Activated gamma-delta T cell treated with anti-CD3 and anti-CD28 coated beads, Interleukin-2, amount 50 U/mL, for 16 hours (primary cell): ENCODE measurements at places on chromosomes 3 and 15.

- no peak for DNase-seq
Observed at GRCh38 chr3:114450008-114450596, 156.3 kb downstream of the TIGIT start.

- no peak for DNase-seq
Observed at GRCh38 chr15:48641416-48641815, 4.1 kb downstream of the FBN1 start.

- no peak for DNase-seq
Observed at GRCh38 chr3:57127891-57128518, 37.1 kb downstream of the IL17RD start.

DNA sequence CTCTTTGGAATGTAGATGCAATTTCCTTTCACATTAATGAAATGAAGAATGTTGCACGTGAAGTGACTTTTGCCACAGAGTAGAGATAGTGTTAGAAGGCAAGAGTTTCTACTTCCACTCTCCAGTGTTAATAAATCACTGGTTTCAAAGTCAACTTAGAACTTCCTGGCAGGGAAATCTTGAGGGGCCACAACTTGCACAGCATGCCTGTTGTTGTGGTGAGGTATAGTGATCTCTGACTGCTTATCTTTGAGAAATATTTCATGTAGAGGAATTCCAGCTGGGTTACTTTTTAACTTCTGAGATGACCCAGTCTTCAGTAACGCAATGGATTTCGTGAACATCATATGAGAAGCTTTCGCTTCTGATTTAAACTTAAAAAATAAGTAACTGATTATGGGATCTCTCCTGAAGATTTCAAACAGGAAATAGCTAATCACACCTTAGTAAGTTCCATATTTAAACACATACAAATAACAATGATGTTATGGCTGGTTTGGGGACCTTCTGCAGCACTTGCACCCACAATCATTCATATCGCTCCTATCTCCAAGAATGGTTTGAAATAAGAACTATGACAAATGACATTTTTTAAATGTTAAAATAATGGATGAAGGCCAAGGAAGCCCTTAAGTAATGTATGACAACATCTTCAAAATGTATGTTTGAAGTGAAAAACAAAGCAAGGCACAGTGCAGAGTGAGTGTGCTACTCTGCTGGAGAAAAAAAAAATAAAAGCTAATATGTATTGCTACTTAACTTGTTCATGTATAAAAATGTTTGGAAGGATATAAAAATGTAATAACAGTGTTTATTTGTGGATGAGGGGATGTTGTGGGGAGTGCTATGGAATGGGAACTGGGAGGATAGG, 726.5 kb upstream of the NECTIN3 start:
- DNase-seq = no peak

DNA sequence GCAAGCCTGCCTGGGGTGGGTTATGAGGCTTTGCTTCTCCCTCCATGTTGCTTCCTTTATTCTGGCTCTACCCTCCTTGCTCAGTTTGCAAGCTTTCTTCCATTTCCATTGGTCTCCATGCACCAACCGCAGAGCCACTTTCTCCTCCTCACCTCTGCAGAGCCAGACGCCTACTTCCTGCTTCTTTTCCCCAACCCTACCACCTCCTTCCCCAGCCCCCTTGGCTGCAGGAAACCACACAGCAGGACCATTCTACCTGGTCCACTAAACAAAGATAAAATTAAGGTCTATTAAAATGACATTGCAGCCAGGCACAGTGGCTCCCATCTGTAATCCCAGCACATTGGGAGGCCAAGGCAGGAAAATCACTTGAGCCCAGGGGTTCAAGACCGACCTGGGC, 10.0 kb upstream of the CAV3 start:
- DNase-seq = no peak

DNA sequence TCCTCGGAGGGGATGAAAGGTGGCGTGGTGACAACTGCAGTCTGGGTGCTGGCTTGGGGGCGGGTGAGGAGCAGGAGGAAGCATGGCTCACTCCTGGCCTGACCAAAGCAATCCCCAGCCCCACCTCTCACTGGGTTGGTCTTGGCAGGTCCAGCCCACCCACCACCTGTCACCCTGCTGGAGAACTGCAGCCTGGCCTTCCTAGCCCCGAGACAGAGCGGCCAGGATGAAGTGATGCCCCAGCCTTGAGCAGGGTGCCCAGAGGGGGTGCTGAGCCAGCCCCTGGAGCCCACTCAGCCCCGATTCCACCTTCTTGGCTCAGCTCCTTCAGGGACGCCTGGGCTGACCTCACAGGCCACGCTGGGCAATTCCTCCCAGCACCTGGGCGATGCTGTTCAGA, 89.9 kb downstream of the IQSEC1 start:
- no peak for DNase-seq

DNA sequence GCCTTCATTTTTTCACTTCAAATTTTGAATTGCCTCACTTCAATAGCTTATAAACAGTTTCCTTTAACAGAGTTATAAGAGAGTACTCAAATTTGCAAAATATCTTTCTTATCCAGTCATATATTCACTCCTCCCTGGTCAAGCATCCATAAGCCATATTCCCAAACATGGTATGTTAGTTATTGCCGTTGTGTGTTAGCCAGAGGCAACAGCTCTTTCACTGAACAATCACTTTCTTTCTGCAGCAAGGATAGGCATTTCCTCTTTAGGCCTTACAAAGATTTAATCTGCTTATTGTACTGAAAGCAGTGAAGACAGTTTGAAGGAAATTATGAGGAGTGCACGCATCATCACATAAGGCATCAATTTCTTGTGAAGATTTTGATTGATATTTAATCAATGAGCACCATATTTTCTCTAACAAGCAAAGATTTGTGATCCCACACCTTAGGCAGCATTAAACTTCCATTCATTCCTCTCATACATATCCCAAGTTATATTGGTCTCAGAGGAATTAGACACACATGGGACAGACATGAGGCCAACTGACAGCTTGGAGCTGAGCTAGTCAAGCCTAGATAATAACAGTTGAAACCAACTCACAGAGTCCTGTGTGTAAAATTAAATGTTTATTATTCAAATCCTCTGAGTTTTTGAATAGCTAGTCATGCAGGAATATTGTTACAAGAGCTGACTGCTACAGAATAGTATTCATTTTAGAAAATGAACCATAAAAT, 80.0 kb upstream of the EPHA6 start:
- DNase-seq = no peak

DNA sequence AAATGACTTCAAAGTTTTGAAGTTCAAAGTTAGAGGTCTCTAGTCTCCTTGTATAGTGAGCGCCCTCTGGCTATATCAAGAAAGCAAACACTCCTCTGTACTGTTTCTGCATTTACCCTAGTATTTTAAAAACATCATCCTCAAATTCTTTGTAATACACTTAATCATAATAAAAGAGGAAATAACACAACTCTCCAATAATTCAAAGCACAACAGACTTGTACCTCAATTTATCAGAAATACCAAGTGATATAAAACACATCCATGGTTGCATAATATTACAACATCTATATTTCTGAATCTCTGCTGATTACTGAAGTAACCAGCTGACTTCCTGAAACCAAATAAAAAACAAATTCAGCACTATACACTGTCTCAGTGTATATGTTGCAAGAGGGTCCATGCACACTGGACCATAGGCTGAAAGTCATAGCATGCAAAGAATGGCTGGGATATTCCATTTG, 12.5 kb downstream of the PLOD2 start:
- no peak for DNase-seq

DNA sequence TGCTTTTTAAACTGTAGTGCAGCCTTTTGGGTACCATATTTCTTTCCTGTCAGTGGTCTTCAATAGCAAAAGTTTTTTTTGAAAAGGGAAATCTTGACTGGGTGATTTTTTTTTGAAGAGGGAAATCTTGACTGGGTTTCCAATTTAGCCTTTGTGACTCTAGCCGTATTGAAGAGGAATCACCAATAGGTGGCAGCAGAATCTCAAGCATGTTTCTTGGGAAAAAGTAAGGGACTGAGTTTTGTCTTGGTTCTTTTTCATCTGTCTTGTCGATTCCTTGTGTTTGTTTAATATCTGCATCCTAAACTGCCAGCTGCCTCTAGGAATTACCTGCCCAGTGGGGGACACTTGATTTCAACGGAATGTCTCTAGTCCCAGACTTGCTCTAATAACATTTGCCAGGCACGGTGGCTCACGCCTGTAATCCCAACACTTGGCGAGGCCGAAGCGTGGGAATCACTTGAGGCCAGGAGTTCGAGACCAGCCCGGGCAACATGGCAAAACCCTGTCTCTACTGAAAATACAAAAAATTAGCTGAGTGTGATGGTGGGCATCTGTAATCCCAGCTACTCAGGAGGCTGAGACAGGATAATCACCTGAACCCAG, 89.2 kb downstream of the RBPMS2 start:
- DNase-seq = no peak

DNA sequence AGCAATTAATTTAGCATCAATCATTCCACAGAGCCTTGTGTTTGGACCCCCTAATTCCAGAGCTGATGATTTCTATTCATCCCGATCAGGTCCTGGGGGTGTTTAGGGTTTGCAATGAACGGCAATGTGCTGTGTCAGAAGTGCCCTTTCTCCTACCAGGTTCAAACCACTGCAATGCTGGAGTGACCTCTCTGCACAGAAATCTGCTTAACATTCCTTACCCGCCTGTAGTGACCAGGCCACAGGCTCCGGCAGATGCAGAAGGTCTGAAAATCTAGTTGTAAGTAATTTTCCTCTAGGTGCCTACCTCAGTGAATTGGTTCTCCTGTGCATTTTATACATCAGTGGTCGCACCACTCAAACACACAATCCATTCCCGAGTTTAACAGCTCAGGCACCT, 725.3 kb upstream of the CFAP20DC start:
- no peak for DNase-seq

- no peak for DNase-seq
Observed at GRCh38 chr3:32551496-32551895, 19.2 kb downstream of the DYNC1LI1 start.

- DNase-seq = no peak
Observed at GRCh38 chr15:50128266-50128665, 9.2 kb upstream of the ATP8B4 start.

DNA sequence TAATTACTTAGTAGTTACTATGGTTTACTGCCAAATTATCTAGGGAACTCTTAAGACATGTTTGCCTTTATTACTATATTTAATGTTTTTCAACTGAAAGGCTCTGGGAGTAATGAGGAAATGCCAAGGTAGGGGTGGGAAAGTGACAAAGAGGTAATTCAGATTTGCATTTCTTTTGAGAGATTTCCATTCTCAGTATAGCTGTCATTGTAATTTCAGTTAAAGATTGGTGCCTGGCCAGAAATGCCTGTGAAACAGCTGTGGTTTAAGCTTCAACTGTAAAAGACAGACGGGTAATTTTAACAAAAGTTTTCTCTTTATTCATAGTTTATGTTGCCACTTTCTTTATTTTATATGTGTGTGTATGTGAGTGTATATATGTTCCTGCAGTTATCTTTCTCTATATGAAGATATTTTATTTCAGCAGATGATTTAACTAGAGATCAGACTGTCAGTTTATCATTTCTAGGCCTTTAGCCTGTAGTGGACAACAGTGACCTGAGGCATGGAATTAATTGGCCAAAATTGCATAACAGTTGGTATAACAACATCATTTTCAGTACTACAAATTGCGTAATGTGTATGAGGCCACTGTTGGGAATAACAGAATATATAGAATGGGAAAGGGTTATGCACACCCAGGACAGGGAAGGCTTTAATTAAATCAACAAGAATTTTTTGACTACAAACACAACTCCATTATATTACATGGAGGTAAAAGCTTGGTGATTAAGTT, 119.0 kb downstream of the BBX start:
- no peak for DNase-seq
